ENCODE measurements at places on chromosomes 3 and 15.

DNA sequence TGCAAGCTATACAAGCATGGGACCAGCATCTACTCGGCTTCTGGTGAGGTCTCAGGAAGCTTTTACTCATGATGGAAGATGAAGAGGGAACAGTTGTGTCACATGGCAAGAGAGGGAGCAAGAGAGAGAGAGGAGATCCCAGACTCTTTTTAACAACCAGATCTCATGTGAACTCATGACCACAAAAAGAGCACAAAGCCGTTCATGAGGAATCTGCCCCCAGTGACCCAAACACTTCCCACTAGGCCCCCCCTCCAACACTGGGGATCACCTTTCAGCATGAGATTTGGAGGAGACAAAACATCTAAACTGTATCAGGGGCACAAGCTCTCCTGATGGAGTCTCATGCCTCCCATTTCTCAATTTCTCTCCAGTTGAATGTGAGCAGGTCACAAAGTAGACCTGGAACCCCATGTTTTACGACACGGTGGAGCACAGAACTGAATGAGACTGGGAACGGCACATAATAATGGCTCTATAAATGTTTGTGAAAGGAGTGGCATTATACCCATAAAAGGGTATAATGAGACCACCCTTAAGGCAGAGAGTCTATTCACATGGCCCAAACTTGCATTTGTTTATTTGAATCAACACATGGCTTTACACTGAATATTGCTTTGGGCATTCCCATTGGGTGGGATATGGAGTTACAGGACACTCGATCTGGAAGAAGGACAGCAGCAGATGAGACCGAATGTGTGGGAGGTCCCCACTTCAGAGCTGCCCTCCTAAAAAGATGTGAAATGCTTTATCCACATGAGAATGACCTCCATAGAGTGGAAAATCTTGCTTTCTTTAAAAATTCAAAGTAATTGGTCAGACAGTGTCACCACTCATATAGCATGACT is 38.8 kb downstream of the IL16 start:
- DNase-seq: no peak

DNA sequence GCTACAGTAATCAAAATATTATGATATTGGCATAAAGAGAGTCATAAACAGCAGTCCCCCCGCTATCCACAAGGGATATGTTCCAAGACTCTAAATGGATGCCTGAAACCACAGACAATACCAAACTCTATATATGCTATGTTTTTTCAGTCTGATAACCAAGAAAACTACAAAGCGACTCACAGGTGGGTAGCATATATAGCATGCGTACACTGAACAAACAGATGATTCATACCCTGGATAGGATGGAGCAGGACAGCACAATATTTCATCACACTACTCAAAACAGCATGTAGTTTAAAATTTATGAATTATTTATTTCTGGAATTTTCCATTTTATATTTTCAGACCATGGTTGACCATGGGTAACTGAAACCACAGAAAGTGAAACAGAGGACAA is 87.0 kb upstream of the PPP2R3A start:
- no peak for DNase-seq

DNA sequence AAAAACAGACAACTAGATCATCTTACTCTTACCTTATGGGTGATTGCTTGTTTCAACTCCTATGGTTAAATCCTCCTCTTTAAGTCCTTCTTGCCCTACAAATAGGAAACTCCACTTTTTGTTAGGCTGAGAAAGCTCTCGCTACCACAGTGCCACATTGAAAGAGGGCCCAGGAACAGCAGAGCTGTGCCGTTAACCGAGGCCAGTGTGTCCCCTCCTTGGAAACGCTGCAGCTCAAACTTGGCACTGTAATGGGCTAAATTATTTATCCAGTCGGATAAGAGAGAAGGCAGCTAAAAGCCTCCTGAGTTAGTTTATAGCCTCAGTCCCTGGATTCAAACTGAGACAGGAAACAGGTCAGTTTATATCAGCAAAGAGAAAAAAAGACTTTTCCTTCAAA is 46.1 kb downstream of the KBTBD12 start:
- no peak for DNase-seq

GRCh38 chr15:23570486-23570885 is 5.0 kb downstream of the MKRN3 start:
- DNase-seq: no peak

- no peak for DNase-seq
Observed at GRCh38 chr3:182292591-182292990, 500.7 kb upstream of the ATP11B start.
